ENCODE measurements at places on chromosomes 6 and 20. TPM values are rescaled to one million over a fixed set of nuclear protein-coding genes. Genes with fewer than 3 reads are reported as not detected.

DNA sequence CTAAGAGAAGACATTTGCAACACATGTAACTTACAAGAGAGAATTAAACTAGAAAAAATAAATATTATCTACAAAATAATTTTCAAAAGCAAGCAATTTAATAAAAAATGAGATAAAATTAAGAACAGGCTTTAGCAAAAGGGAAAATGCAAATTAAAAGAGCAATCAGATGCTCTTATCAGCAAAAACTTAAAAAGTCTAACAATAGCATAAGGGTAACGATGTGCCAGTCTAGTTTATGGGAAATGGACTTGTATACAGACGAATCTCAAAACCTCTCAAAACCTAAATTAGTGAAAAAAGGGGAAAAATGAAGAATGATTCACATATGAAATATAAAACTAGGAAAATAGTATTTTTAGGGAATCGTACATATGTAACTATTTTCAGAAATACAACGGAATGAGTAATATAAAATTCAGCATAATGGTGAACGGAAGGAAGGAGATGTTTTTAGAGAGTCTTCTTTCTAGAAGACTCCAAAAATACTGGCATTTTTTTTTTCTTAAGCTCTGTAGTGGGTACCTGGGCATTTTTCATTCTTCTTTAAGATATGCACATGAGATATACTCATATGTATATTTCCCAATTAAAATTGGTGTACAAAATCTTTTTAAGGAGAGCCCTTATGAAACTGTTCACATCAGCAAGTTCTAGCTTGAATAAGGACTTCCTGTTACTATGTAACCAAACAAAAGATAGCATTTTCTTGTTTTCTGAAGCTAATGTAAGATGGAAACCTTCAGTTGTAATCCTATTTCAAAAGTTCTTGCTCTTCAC, 927 bp upstream of the MANEA start:
- peak; percentile 6 for DNase-seq

DNA sequence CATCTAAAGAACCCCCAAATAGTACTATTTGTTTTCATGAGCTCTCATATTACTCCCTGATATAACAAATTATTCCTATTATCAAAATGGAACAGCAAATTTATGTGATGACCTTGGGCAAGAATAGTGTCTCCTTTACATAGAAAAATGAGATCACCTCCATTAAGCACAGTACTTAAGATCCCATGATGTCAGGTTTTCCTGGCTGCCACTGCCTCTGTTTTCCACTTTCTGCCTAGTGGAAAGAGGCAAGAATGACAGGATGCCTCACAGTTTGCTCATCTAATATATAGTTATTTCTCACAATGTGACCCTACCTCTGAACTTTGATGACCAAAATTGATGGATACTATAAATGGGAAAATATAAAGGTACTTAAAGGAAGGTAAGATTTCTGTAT, 260.1 kb upstream of the SGK1 start:
- no peak for DNase-seq

- peak; percentile 16 for DNase-seq
Measured at GRCh38 chr6:122322824-122323223, 76.6 kb upstream of the HSF2 start.

ATXN1 gene
- total RNA-seq, result 83.3 TPM

CCM2L gene
- not detected for total RNA-seq
